ENCODE measurements at places on chromosomes 11 and 22.
A peak's percentile ranks its signal among the peaks of the same experiment; 100 is the strongest.

- DNase-seq, result no peak
Measured at GRCh38 chr11:125978181-125978716, 32.4 kb downstream of the VSIG10L2 start.

DNA sequence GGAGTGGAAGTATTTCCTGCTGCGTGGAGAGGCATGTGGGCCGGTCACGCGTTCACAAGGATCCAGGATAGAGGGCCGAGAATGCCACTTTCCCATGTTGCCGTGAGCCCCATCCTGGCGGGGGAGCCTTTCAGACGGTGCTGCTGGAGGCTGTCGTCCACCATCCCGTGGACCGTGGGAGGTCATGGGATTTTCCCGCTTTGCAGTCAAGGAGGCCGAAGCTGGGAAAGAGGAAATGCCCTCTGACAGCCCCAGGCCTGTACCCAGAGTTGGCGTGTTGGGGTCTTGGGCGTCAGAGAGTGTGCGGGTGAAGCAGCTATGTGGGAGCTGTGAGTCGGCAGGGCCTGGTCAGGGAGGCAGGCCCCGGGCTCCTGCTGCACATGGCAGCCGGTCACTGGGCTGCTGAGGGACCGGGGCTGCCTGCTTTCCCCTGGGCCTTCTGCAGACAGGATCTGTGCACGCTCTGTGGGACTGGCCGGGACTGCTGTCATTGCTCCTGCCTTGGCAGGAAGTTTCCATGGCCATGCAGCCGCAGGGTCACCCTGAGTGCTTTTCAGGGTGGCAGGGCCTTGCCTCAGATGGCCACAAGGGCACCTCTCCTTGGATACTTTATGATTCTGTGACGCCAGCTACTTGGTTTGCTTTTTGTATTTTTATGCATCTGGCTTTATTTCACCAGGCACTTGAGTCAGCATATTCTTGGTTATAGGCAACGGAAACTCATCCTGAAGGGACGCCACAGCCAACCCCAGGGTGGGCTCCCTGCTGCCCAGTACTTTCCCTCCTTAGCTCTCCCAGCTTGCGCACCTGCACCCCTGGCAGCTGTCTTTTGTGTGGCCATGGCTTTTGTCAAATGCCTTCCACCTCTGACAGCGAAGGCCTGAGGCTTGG lies 52.4 kb downstream of the AP2A2 start:
- DNase-seq, result no peak

DNA sequence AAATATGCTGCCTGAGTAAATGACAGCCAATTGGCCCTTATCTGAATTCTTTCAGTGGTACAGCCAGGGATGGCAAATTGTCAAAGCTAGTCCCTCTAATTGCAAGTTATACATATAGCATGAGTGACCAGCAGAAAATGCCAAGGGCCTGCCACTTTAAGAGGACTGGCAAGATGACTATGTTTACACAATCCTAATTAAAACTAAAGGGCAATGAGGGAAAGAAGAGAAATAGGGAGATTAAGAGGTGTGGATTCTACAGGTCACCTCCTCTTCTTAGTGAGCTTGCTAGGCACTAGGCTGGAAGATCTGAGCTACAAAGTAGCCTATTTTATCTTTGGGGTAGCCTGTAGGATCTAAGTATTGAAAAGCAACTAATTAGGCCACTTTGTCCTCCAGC lies 13.5 kb downstream of the NUMA1 start:
- no peak for DNase-seq

- DNase-seq, result peak; percentile 58
Measured at GRCh38 chr11:57638005-57638781, 11.5 kb downstream of the YPEL4 start.

GRCh38 chr22:31360029-31360428 lies 13.9 kb upstream of the PATZ1 start:
- no peak for DNase-seq

DNA sequence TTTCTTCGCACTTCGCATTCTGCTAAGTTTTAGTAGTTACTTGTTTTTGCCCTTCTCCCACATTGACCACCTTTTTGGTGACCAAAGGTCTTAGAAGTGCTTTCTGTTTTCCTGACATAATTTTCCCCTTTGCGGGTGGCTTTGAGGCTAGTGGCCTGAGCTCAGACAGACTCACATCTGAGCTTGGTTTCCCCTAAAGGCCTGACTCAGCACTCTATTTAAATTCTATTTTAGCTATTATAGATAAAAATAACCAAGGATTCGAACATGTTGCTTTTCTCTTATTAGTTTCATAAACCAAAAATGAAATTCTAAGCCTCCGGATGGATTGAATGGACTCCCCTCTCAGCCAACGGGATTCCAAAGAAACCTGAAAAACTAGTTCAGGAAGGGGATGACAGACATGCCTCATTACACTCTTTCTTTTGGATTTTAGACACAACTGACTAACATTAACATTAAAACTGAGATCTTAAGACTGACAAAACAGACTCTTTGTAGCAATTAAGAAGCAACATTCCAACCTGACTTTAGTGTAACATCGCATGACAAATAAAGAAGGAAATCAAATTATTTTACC lies 258.5 kb downstream of the LUZP2 start:
- no peak for DNase-seq

GRCh38 chr11:18191376-18191775 lies 18.7 kb downstream of the MRGPRX4 start:
- DNase-seq, result no peak
